ENCODE measurements at places on chromosomes 3 and 15.

- H3K4me1 ChIP-seq: peaks cover 10% of the 10 kb centered on the region
- no peaks in the 10 kb centered on the region for H3K36me3 ChIP-seq
- peaks cover 4% of the 10 kb centered on the region for H3K27me3 ChIP-seq
- no peak for DNase-seq
These were observed 78.4 kb upstream of the KLF13 start for GRCh38 chr15:31248263-31248662.

DNA sequence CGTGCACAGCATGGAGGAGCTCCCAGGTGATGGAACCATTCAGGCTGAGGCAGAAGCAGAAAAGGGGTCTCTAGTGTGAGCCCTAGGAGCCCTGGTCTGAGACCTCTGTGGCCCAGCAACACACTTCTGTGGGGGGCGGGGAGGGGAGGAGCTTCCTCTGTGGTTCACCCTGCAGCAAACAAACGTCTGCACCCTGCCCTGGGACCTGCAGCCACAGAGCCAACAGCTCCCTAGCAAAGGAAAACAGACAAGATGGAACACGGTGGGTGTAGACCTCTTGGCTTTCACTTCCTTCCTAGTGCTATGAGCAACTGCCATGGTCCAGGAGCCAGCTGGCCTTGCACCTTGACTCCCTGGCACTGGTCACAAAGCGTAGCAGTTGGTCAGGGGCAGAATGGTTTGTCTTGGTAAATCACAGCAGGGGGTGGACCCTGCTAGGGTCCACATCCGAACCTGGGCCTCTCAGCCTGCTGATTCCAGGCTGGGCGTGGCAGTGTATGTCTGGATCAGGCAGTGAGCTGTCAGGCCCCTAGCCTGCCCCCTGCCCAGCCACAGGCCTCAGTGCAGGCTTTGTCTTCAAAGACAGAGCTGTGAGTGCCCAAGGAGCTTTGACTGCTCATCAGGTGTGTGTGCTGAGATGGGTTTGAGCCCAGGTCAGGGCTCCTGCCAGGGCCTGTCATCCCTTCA, 6.7 kb downstream of the AMIGO3 start:
- H3K27ac ChIP-seq: no peak overlapping the region
- peaks cover 11% of the 10 kb centered on the region for H3K4me1 ChIP-seq
- no peak overlapping the region for H3K4me3 ChIP-seq
- no peaks in the 10 kb centered on the region for H3K27me3 ChIP-seq
- DNase-seq: no peak
- no peaks in the 10 kb centered on the region for H3K36me3 ChIP-seq

GRCh38 chr3:122510878-122511535, 3.7 kb downstream of the KPNA1 start:
- peak overlapping the region; percentile 51 for H3K27ac ChIP-seq
- no peak for DNase-seq
- peaks cover 49% of the 10 kb centered on the region for H3K4me1 ChIP-seq
- no peak overlapping the region for H3K4me3 ChIP-seq
- peaks cover 2% of the 10 kb centered on the region for H3K36me3 ChIP-seq

DNA sequence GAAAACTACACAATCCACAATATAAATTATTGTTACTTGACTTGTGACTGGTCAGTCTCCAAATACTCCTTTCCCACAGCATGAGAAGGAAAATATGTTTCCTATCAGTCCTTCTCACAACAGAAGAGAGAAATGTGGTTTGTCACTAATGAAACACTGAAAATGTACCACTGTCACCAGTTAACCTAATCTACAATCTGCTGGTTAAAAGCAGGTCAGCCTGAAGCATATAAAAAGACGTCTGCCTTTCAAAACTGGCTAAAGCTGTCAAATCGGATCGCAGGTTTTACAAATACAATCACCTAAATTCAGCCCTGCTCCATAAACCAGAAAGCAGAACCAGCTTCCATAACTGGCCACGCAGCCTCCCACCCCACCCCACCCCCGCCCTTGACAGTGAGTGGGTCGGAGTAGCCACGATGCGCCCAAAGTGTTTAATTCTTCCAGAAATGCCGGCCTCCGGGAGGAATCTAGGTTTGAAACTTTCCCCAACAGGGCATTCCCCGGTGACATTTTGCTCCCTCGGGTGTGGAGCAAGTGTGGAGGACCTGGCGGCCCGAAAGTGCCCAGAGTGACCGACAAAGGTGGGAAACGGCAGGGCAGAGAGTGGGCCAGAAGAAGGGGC, 682 bp downstream of the ETFA start:
- H3K4me1 ChIP-seq: peaks cover 21% of the 10 kb centered on the region
- DNase-seq: no peak
- H3K4me3 ChIP-seq: peak overlapping the region; percentile 90
- peak overlapping the region; percentile 76 for H3K27ac ChIP-seq

DNA sequence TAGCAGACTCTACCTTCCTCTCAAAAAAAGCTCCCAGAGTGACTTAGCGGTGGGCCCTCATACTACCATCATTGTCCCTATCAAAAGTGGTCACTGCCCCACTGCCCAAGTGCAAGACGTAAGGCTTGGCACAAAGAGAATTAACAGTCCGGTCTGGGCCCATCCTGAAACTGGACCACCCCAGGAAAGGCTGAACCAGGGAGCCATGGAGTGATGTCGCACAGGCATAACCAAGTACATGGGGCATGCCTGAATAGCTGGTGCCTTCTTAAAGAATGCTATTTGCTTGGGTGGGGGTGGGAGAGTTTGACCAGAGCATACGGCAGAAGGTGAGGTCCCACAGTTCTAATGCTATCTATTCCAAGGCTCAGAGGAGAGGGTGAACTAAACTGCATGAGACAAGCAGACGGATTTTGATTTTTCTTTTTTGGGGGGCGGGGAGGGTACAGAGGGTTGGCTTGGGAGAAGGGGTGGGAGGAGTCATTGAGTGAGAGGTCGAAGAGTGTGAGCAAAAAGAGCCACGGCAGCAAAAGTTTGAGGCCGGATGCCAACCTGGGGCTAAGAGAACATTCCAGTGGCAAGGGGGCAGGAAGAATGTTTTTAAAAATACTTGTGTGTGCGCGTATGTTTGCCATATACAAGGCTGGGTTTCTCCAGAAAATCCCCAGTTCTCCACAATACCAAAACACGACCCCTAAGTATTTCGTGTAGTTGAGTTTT, 50.2 kb downstream of the FAM174B start:
- no peak overlapping the region for H3K27ac ChIP-seq
- peaks cover 40% of the 10 kb centered on the region for H3K27me3 ChIP-seq
- H3K4me3 ChIP-seq: no peak overlapping the region

- no peak overlapping the region for H3K27ac ChIP-seq
- no peaks in the 10 kb centered on the region for H3K36me3 ChIP-seq
- H3K4me1 ChIP-seq: no peaks in the 10 kb centered on the region
- H3K4me3 ChIP-seq: no peak overlapping the region
- H3K27me3 ChIP-seq: peaks cover 24% of the 10 kb centered on the region
These were observed 5.5 kb downstream of the GRIP2 start for GRCh38 chr3:14534516-14535191.

GRCh38 chr3:173639098-173639497, 241.6 kb downstream of the NLGN1 start:
- H3K27ac ChIP-seq: no peak overlapping the region
- DNase-seq: no peak
- H3K4me3 ChIP-seq: no peak overlapping the region
- H3K36me3 ChIP-seq: no peaks in the 10 kb centered on the region
- no peaks in the 10 kb centered on the region for H3K4me1 ChIP-seq

DNA sequence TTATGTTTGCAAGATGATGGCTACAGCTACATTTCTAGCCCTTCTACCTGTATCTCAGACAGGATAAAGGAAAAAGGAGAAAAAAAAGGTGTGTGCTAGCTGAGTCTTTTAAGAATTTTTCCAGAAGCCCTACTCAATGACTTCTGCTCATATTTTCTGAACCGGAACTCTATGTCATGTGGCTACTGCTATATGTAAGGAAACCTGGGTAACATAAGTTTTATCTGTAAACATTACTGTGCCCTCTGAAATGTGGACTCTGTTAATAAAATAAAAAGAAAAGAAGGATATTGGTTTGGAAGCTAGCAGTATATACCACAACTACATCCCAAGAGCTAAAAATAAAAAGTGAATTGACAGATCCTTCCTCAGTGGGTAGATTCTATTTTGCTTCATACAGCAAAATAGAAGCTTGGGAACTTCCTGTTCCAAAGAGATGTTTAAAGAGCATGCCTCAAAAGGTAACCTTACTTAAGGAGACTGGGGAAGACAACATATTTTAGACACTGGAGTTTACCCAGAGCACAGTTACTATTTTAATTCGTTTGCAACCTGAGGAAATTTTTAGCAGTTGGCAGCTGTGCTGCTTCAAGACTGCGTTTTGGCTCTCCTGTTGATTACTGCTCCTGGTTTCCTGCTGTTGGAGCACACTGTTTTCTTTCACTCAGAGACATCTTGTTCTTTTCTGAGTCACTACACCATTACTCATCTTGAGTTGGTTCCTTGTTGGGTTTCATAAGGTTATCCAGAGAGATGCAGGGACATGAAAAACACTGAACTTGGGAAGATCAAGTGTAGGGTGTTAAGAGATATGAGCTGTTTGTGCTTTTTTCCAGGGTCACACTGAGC, 280.7 kb downstream of the NFKBIZ start:
- H3K4me1 ChIP-seq: peaks cover 4% of the 10 kb centered on the region
- DNase-seq: no peak
- H3K4me3 ChIP-seq: no peak overlapping the region
- H3K27ac ChIP-seq: no peak overlapping the region
- no peaks in the 10 kb centered on the region for H3K36me3 ChIP-seq
- no peaks in the 10 kb centered on the region for H3K27me3 ChIP-seq

DNA sequence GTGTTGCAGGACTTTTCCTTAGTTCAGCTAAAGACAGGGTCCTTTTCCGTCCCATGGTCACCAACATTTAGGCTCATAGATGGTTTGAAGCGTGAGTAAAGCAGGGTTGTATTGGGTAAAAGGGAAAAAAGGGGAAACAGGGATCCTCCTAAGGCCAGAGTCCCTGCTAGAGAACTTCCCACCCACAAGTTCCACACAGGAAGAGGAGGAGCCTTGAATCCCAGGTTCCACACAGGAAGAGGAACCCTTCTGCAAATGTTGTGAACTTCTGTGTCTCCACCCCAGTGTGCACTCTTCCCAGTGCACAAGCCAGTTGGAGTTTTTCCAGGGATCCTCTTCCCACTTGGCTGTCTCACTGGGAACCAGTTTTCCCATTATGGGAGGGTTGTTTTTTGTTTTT, 27.6 kb upstream of the ATP8B4 start:
- no peaks in the 10 kb centered on the region for H3K36me3 ChIP-seq
- H3K27ac ChIP-seq: no peak overlapping the region
- no peak overlapping the region for H3K4me3 ChIP-seq
- peaks cover 2% of the 10 kb centered on the region for H3K4me1 ChIP-seq
- peaks cover 11% of the 10 kb centered on the region for H3K27me3 ChIP-seq

GRCh38 chr3:50610181-50610971, 1.2 kb downstream of the CISH start:
- peaks cover 28% of the 10 kb centered on the region for H3K36me3 ChIP-seq
- H3K27me3 ChIP-seq: no peaks in the 10 kb centered on the region
- DNase-seq: no peak
- H3K4me1 ChIP-seq: peaks cover 54% of the 10 kb centered on the region

DNA sequence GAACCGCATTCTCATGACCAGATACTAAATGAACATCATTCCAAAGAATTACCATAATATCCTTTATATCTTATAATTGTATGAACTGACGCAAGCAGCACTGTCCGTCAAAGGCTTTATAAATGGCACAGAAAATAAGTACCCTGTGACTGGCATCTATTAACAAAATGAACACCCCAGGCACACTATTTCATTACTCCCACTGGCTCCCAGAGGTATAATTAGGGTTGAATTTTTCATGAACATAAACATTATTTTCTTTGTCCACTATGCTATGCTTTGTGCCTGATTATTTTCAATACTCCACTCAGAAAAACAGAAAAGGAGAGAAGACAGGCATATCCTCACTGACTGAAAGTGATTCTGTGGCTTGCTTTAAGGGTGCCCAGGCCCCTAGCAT, 71.1 kb downstream of the LYZL4 start:
- H3K36me3 ChIP-seq: peaks cover 3% of the 10 kb centered on the region
- no peak overlapping the region for H3K4me3 ChIP-seq
- no peak overlapping the region for H3K27ac ChIP-seq
- no peak for DNase-seq

- H3K27me3 ChIP-seq: no peaks in the 10 kb centered on the region
- no peak for DNase-seq
- H3K36me3 ChIP-seq: peaks cover 2% of the 10 kb centered on the region
- H3K4me1 ChIP-seq: no peaks in the 10 kb centered on the region
- no peak overlapping the region for H3K4me3 ChIP-seq
These were observed 163.8 kb downstream of the OCA2 start for GRCh38 chr15:27935328-27935727.

DNA sequence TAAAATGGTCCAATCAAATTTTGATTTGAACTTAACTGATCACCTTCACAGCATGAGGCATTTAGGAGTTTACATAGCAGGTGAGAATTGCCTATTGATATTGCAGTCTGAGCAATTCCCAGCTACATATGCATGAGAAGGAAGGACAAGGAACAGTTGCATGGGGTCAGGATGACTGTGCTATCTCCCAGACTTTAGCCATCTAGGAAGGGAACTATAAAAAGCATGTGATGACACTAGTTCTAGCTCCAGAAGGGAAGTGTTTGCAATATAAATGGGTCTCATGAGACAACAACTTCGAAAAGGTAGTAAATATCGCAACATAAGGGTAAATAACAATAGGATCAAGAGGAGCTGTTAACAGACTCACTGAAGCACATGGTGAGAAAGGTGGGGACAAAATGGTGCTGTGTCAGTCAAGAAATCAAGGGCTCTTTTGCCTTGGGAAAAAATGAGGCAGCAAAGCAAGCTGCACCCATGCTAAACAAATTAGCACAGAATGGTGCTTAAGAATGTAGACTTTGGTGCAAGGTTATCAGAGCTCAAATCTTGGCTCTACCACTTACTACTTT, 90.4 kb upstream of the SLC2A2 start:
- H3K4me1 ChIP-seq: peaks cover 2% of the 10 kb centered on the region
- H3K4me3 ChIP-seq: no peak overlapping the region
- no peak overlapping the region for H3K27ac ChIP-seq
- H3K36me3 ChIP-seq: peaks cover 9% of the 10 kb centered on the region
- H3K27me3 ChIP-seq: no peaks in the 10 kb centered on the region

- peaks cover 7% of the 10 kb centered on the region for H3K27me3 ChIP-seq
- peaks cover 9% of the 10 kb centered on the region for H3K36me3 ChIP-seq
- no peak overlapping the region for H3K4me3 ChIP-seq
These were observed 27.8 kb upstream of the PXYLP1 start for GRCh38 chr3:141203866-141204265.

DNA sequence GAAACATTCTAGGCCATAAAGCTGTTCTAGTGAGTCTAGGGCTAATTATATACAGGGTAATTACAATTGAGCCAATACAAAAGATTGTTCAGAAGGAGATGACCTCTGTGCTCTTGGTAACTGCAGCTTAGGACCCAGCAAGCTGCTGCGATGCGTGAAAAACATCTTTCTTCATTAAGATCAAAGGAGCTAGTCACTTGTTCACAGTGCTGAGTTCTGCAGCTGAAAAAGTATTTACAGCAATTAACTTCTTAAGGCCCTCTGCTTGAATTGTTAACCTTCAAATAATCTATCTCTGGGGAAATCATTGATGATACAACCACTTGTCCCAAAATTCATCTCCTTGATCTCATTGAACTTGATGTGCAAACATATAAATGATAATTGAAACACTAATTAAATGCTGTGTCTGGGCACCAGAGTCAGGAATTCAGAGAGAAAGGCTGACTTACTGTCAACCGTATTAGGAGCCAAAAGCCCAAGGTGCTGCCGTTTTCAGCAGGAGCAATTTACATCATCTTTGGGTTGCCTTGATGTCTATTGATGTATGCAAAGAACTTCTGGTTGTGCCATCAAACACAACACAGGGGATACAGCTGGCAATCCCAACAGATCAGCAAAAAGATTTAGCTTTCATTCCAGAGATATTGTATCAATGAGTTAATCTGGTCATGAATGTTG, 213.0 kb downstream of the NECTIN3 start:
- no peak for DNase-seq
- H3K27ac ChIP-seq: no peak overlapping the region
- no peaks in the 10 kb centered on the region for H3K36me3 ChIP-seq

GRCh38 chr3:158992463-158992862, 190.6 kb downstream of the MFSD1 start:
- H3K27ac ChIP-seq: no peak overlapping the region
- no peaks in the 10 kb centered on the region for H3K4me1 ChIP-seq
- H3K4me3 ChIP-seq: no peak overlapping the region
- H3K27me3 ChIP-seq: no peaks in the 10 kb centered on the region
